ENCODE measurements at places on chromosomes 16 and 17.

DNA sequence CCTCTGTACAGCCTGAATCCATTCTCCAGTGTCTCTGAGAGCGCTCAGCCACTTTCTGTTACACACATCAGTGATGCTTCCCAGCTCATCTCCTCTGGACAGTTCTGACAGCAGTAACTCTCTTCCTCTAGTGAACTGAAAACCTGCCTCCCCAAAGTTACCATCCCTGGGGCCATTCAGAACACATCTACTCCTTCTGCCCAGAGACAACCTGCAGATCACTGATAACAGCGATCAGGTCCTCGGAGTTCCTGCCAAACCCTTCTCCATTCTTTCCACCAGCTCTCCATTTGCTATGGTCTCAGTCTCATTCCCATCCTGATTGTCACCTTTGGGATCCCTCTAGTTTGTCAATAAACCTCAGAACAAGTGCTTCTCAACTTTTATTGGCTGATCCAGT is 7.3 kb downstream of the ZZEF1 start:
- DNase-seq = no peak

DNA sequence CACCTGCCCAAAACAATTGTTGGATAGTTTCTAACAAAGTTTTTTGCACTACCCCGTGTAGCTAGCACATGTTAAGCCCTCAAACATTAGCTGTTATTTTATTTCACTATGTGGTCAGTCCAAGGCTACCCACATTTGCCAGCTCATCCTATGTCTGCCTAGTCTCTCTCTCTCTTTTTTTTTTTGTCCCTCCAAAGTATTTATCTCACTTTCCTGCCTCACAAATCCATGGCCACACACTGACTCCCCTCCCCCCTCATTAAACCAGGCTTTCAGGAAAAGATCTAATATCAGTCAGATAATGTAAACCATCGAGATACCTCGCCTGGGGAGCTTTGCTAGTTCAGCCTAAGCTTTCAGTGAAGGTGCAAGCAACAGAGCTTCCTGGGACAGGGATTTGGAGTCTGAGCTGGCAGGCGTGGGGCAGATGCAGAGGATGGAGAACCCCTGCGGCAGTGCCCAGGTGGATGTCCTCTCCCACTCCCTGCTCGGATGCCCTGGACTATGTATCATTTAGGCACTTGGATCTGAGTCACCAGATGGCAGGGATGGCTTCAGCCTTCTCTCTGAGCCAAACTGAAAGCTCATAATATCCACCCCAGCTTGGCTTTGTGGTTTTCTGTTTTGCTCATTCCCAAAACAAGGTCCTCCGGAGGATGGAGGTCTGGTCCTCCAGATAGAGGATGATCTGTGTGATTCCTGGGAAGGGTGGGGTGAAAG is 73.7 kb upstream of the FOXF1 start:
- DNase-seq = no peak

- no peak for DNase-seq
Measured at GRCh38 chr16:19598805-19599510, 43.5 kb downstream of the VPS35L start.

DNA sequence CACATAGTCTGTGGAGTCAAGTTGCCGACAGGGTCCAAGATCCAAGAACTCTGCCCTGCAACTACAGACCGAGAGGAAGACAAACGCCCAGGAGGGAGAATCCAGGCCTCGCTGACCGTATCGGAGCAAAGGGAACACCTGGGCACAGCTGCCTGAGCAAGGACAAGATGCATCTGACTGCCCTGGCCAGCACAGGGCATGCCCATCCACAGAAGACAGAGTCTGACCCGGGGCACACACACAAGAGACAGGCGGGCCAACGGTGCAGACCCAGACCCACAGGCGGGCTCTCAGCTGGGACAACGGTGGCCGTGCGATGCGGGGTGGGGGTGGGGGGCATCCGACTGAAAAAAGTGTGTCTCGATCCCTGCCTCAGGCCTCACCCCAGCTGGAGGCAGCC is 6.2 kb downstream of the RAB40B start:
- DNase-seq = no peak

DNA sequence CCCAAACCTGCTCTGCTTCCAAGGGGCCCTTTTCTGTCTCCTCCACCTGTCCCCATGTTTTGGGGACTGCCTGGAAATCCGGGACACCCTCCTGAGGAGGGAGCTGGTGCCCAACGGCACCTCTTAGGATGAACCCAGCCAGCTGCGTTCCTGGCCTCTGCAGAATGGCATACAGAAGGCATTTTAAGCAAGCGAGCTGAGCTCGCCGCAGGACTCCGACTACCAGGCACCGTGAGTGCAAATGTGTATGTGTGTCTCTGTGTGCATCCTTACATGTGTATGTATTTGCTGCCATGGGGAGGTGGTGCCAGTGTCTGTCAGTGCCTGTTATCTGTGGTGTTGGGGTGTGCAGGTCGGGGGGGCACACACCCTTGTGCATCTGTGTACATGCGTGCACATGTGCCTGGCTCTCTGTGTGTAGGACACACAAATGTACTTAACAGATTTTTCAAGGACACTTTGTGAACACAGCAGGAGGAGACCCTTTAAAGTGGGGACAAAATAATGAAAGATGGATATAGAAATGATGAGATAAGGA is 39.3 kb downstream of the ABAT start:
- no peak for DNase-seq

DNA sequence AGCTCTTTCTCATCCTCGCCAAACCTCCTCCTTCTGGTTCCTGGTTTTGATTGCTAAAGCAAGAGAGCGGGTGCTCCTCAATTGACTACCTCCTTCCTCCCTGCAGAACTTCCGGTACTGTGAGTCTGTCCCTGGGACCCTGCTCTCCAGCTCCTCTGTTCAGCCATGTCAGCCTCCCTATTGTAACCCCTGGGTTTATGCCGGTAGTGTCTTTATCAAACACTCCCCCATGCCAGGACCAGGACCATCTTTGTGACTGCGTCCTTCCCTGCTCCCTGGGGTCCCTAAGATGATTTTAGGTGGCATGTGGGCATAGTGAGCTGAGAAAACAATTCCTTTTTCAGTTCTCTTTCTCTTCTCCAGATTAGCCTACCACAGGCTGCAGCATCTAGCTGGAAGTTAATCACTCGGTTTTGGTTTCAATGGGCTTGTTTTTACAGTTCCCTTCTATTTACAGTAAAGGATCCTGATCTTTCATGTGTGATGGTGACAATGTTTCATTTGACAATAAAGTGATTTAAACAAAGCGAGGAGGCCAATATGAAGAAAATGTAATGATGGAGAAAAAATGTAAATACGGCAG is 27.7 kb upstream of the IL21R start:
- DNase-seq = peak; percentile 60

- no peak for DNase-seq
Measured at GRCh38 chr16:2713985-2714774, 5.8 kb downstream of the PRSS27 start.

GRCh38 chr17:45235416-45236281 is 14.0 kb downstream of the FMNL1 start:
- peak; percentile 91 for DNase-seq

GRCh38 chr16:853306-853705 is 52.8 kb upstream of the GNG13 start:
- no peak for DNase-seq

- no peak for DNase-seq
Measured at GRCh38 chr16:68526143-68526781, 12.8 kb upstream of the ZFP90 start.

DNA sequence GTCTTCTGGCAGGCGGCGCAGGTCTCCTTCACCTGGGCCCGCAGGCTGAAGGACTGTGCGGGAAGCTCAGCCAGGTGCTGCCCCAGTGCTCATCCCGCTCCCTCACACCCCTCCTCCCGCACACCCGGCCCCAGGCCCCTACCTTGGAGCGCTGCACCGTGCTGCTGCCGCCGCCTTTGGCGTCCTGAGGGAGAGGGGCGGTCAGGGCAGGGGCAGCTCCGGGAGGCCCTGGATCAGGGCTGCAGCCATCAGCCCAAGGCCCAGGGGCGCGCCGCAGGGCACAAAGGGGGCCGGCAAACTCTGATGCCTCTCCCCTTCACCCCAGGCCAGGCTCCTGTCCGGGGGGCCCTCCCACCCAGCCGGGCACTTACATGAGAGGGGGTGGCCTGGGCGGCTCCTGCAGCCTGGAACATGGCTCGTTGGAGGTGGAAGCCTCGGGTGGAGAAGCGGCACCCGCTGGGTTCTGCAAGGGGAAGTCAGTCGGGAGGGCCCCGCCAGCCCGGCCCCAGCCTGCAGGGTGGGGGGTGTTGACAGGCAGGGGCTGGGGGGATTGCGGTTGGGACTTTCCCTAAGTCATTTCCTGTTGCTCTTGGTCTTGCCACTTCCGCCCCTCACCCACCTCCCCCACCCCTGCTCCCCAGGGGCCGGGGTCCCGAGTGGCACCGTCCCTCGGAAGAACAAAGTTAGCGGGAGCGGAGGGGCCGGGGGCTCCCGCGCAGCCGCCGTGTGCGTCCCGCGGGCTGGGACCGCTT is 863 bp downstream of the LIMD2 start:
- DNase-seq = peak; percentile 88

DNA sequence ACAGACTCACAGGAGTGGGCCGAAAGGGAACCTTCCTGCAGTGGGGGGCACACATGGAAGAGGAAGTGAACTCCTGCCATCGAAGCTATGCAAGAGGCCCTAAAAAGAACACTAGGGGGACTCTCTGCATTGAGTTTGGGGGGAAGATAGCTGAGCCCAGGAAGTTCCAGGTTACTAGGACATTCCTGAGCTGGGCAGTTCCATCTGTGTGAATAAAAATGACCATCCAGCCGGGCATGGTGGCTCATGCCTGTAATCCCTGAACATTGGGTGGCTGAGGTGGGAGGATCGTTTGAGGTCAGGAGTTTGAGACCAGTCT is 211.8 kb downstream of the ZNF423 start:
- DNase-seq = no peak

DNA sequence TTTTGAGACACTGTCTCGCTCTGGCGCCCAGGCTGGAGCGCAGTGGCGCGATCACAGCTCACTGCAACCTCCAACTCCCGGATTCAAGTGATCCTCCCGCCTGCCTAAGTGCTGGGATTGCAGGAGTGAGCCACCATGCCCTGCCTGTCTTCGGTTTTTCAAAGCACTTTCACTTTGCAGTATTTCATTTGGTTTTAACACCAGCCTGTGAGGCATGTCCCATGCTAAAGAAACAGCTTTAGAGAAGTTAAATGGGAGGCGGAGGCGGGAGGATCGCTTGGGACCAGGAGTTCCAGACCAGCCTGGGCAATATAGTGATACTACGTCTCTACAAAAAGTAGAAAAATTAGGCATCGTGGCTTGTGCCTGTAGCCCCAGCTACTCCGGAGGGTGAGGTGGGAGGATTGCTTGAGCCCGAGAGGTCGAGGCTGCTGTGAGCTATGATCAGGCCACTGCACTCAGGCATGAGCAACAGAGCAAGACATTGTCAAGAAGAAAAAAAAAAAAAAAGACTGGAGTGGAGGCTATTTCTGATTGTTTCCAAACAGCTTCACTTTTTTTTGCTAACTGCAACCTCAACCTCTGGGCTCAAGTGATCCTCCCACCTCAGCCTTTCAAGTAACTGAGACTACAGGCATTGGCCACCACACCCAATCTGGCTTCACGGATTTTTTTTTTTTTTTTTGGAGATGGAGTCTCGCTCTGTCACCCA is 1.3 kb downstream of the METTL23 start:
- no peak for DNase-seq

DNA sequence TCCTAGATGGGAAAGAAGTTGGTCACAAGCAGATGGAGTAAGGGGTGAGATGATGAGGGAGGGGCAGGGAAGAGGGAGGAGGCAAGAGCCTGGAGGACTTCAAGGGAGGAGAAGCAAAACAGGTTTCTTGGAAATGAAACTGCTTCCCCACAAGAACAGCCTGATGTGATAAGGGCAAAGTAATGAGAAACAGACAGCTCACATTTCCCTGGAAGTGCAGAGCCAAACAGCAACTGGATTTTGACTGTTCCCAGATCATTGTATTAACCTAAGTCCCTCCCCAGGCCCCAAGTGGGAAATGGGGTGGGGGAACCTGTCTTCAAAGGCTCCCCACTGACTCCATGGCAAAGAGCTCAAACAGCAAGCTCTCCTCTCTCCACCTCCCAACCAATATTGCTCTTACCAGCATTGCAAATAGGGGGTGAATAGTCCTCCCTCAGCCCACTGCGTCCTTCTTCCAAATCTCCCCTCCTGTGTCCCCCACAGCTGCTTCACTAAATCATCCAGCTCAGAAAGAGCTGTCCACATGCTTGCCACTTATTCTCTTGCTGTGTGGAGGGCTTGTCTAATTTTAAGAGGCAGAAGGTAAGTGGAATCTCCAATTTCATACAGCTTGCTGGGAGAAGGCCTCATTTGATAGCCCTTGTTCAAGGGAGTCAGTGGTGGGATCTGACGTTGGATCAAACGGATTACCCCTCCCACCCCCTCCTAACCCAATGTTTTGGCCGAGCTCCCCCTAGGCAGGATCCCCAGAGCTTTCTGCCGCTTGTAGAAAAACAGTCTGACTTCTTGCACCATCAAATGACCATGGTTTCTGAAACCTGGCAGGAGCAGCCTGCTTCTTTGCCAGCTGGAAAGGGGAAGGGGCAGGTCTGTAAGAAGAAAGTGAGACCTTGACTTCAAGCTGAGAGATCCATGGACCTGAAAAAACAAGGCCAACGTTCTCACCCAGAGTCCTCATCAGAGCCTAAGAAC is 56.3 kb upstream of the SMIM36 start:
- DNase-seq = no peak

DNA sequence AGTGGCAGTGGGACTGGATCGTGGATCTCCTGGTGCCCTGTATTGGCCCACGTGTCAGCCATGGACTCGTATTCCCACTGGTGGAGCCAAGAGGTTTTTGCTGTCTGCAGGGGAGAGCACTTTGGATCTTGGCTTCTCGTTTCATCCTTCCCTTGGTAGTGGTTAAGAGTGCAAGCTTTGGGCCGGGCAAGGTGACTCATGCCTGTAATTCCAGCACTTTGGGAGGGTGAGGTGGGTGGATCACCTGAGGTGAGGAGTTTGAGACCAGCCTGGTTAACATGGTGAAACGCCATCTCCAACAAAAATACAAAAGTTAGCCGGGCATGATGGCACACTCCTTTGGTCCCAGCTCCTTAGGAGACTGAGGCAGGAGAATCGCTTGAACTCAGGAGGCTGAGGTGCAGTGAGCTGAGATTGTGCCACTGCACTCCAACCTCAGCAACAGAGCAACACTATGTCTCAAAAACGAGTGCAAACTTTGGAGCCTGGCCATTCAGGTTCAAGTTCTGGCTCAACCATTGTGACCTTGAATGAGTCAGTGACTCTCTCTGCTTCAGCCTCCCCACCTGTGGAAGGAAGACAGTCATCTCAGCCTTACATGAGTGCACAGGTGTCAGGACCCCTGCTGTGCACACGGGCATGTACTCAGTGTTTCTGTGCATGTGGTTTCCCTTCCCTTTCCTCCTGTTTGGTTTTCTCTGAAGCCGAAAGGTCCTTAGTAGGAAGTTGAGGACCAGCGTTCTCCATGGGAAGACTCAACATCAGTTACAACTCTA is 57.4 kb downstream of the PLCG2 start:
- no peak for DNase-seq
